ENCODE measurements at places on chromosomes 1 and 21. TPM values are rescaled to one million over a fixed set of nuclear protein-coding genes. Genes with fewer than 3 reads are reported as not detected.

RGS18 gene
- 8.3 TPM for total RNA-seq

LCE1C gene
- total RNA-seq: not detected

ANKRD34A gene
- total RNA-seq: 3.7 TPM

WRAP73 gene
- total RNA-seq: 51.7 TPM

SEC16B gene
- 46.2 TPM for total RNA-seq

CFAP74 gene
- 1.1 TPM for total RNA-seq

CACNA1E gene
- total RNA-seq: 0.47 TPM

TRIM46 gene
- not detected for total RNA-seq

FMOD gene
- 12.5 TPM for total RNA-seq

C1QTNF12 gene
- total RNA-seq: 23.3 TPM

CLDN8 gene
- total RNA-seq: not detected

ST6GALNAC5 gene
- 3.7 TPM for total RNA-seq

PTPN22 gene
- total RNA-seq: 16.9 TPM

MCOLN3 gene
- 3.2 TPM for total RNA-seq

DIRAS3 gene
- total RNA-seq: 1.1 TPM

RBP7 gene
- total RNA-seq: not detected

CD1D gene
- total RNA-seq: 34.7 TPM

CFHR4 gene
- total RNA-seq: not detected

PCAT6 gene
- not detected for total RNA-seq

ANXA9 gene
- total RNA-seq: not detected

CATSPERE gene
- total RNA-seq: 0.18 TPM
